Renal pelvis (tissue), 12 donors: ENCODE measurements at places on chromosomes 3 and 15. TPM values are rescaled to one million over a fixed set of nuclear protein-coding genes. Genes with fewer than 3 reads are reported as not detected.

The MYO5C gene
- 31.9 TPM for polyA plus RNA-seq

The LMAN1L gene
- 0.04 TPM for polyA plus RNA-seq

The IGSF10 gene
- 2.3 TPM for polyA plus RNA-seq

The TRPM7 gene
- 46.4 TPM for polyA plus RNA-seq

The ZNF774 gene
- 7.8 TPM for polyA plus RNA-seq

The MOBP gene
- polyA plus RNA-seq = 0.30 TPM

The RBP2 gene
- polyA plus RNA-seq = 0.57 TPM

The AADAC gene
- polyA plus RNA-seq = 0.32 TPM

The SEC11A gene
- 227 TPM for polyA plus RNA-seq

The TMEM266 gene
- polyA plus RNA-seq = 15.2 TPM

The GABRR3 gene
- polyA plus RNA-seq = not detected

The SIDT1 gene
- 3.4 TPM for polyA plus RNA-seq

The KCNAB1 gene
- 3.3 TPM for polyA plus RNA-seq

The TNNC1 gene
- polyA plus RNA-seq = 6.8 TPM

The GOLGA8S gene
- polyA plus RNA-seq = 0.95 TPM

The NUP210 gene
- 29.7 TPM for polyA plus RNA-seq

The CLDN18 gene
- polyA plus RNA-seq = 4.1 TPM

The PRICKLE2 gene
- 17.1 TPM for polyA plus RNA-seq

The GPR160 gene
- polyA plus RNA-seq = 37.4 TPM

The LINGO1 gene
- polyA plus RNA-seq = 11.3 TPM
